CD8-positive, alpha-beta memory T cell (primary cell): ENCODE measurements at places on chromosomes 16 and 17. TPM values are rescaled to one million over a fixed set of nuclear protein-coding genes. Genes with fewer than 3 reads are reported as not detected.

The SLFN11 gene
- total RNA-seq = 39.5 TPM

GRCh38 chr16:28182801-28183200 lies 29.0 kb downstream of the XPO6 start:
- H3K27ac ChIP-seq = no peak overlapping the region
- peaks cover 3% of the 10 kb centered on the region for H3K36me3 ChIP-seq
- H3K4me1 ChIP-seq = peaks cover 79% of the 10 kb centered on the region
- H3K4me3 ChIP-seq = no peak overlapping the region
- H3K27me3 ChIP-seq = no peaks in the 10 kb centered on the region
- no peak for DNase-seq

DNA sequence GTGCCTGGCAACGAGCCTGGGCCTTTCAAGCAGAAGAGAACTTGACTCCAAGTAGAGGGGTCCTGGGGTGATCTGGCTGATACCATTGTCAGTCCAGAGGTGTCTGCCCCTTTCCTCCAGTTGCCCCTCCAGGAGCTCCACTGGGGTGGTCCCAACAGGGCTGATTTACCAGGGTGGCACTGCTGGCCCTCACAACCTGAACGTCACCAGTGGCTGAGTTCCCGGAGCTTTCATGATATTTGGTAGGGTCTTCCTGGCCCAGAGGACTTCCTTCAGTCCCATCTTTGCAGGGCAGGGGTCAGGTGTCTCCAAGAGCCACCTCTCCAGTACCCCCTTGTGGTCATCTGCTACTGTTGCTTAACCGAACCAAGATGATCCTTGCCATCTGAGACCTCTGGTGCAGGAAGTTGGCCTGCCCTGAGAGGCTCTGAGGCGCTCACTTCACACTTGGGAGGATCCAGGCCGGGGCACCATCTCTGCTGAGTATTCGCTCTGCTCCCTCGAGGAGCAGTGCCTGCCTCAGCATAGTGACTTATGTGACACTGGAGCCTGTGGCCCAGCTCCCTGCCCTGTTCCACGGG lies 3.5 kb downstream of the LIMD2 start:
- DNase-seq = peak; percentile 62
- H3K4me3 ChIP-seq = peak overlapping the region; percentile 95
- H3K27ac ChIP-seq = peak overlapping the region; percentile 28
- H3K36me3 ChIP-seq = peaks cover 29% of the 10 kb centered on the region

The DPEP1 gene
- not detected for total RNA-seq

The C17orf107 gene
- 2.2 TPM for total RNA-seq

GRCh38 chr16:12195296-12195695 lies 218.8 kb downstream of the SNX29 start:
- DNase-seq = no peak
- H3K4me1 ChIP-seq = no peaks in the 10 kb centered on the region
- H3K4me3 ChIP-seq = no peak overlapping the region
- no peak overlapping the region for H3K27ac ChIP-seq

The C16orf54 gene
- total RNA-seq = 32.3 TPM

- no peak overlapping the region for H3K4me3 ChIP-seq
- DNase-seq = no peak
- H3K27me3 ChIP-seq = peaks cover 1% of the 10 kb centered on the region
- no peak overlapping the region for H3K27ac ChIP-seq
These were observed 26.0 kb upstream of the ZNF469 start for GRCh38 chr16:88356727-88357199.

DNA sequence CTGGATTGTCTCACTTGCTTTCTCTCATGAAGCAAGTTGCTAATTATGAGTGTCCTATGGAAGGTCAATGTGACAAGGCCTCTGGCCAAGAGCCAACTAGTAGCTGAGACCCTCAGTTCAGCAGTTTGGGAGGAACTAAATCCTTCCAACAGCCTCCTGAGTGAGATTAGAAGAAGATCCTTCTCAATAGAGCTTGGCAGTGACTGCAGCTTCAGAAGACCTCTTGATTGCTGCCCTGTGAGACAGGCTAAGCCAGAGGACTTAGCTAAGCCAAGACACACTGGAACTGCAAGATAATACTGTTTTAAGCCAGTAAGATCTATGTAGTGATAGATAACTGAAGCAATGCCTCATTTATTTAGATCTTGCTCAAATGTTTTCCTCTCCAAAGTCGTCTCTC lies 34.3 kb downstream of the PCTP start:
- no peaks in the 10 kb centered on the region for H3K4me1 ChIP-seq
- no peak for DNase-seq
- no peaks in the 10 kb centered on the region for H3K27me3 ChIP-seq

The P2RX5 gene
- total RNA-seq = 9.8 TPM
